ENCODE measurements at places on chromosomes 16 and 17. TPM values are rescaled to one million over a fixed set of nuclear protein-coding genes. Genes with fewer than 3 reads are reported as not detected.

The TNFRSF13B gene
- not detected for total RNA-seq

The ADAMTS18 gene
- total RNA-seq: 1.7 TPM

The TEKT3 gene
- total RNA-seq: 0.54 TPM

The MSRB1 gene
- 50.9 TPM for total RNA-seq

The ZNF19 gene
- total RNA-seq: 9.3 TPM

The RRAD gene
- total RNA-seq: 1.1 TPM

GRCh38 chr16:57761301-57761700 is 25.7 kb downstream of the KATNB1 start:
- DNase-seq: no peak

GRCh38 chr16:56776562-56776961 is 46.6 kb downstream of the NUP93 start:
- no peak for DNase-seq

- DNase-seq: no peak
Measured at GRCh38 chr17:50205111-50205962, 3.9 kb upstream of the COL1A1 start.

DNA sequence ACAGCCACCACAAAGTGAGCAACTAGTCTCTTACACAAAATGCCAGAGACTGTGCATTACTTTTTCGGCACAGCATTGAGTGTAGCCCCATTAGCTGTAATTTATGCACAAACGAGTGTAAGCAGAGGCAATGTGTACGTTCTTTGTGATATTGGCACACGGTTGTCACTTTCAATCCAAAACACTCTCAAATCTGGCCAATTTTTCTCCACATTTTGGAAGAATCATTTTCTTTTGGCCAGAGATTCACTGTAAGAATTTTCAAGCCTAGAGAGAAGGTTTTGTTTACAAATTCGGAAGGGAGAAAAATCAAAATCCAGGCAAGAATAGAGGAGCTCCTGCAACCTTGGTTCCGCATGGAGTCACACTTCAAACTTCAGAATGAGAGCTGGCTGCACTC is 15.4 kb upstream of the KIF2B start:
- DNase-seq: no peak

- DNase-seq: no peak
Measured at GRCh38 chr17:78680436-78680835, 101.6 kb downstream of the CYTH1 start.

DNA sequence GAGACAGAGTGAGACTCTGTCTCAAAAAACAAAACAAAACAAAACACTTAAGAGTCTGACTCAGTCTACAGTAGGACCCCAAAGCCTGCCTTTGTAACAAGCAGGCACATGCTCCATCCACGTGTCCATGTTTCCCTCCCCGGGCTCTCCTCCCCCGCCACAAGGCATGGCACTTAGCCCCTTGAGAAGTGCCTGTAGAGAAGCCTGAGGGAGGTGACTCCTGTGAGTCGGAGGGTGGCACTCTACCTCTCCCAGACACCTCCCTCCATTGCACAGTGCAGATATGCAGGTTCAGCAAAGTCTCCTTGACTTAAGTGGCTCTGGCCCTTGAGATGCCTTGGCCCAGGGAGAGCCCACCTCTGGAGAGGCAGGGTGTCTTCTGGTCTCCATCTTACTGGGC is 6.8 kb downstream of the FHOD1 start:
- DNase-seq: no peak

DNA sequence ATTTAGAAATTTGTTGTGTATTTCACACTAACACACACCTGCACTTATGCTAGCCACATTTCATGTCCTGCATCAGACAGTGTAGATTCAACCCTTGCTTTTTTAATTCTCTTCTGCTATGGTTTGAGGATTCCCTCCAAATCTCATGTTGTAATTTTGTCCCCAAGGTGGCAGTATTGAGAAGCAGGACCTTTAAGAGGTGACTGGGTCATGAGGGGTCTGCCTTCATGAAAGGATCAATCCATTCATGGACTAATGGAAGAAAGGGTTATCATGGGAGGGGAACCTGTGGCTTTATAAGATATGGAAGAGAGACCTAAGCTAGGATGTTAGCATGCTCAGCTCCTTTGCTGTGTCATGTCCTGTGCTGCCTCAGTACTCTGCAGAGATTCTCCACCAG is 1032.2 kb downstream of the CDH11 start:
- no peak for DNase-seq

- DNase-seq: no peak
Measured at GRCh38 chr16:72427051-72427782, 255.3 kb upstream of the PMFBP1 start.

DNA sequence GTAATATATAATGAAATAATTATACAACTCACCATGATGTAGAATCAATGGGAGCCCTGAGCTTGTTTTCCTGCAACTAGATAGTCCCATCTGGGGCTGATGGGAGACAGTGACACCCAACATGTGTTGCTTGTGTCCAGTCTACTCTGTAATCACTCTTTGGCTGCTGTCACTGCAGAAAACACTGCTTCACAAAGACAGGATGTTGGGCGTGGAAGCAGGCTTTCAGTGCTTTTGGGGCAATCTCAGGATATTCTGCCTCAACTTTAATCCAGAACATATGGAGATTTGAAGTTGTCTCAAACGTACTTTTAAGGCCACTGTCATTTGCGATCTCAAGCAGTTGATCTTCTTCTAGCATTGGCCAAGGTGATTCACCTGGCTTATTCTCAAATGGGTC is 94.9 kb downstream of the CYTH1 start:
- DNase-seq: no peak

- DNase-seq: peak; percentile 55
Measured at GRCh38 chr17:7043497-7044198, at the start of gene SLC16A11. TSS of gene SLC16A11 (minus strand) at chr17:7044092. CDS start at chr17:7043513, 579 bp downstream.

DNA sequence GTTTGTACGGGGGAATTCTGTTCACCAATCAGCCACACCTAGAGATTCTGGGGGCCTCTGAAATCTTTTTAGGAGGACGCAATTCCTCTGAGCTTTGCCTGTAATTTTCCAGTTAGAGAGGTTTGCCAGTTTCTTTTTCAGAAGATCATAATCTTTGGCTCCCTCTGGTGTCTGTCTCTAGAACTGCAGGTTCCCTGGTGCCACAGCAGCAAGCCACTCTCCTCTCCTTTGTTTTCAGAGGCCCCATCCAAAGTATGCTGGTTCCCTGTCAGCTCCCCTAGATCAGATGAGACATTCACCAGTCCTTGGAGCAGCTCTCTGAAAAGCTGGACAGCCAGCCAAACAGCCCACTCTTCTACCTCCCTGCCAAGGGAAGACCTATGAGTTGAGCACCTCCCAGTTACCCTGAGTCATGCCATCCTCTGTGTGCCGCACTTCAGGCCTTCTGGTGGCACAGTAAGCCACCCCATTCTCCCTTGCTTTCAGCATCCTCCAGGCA is 36.1 kb downstream of the RNF112 start:
- DNase-seq: peak; percentile 69

DNA sequence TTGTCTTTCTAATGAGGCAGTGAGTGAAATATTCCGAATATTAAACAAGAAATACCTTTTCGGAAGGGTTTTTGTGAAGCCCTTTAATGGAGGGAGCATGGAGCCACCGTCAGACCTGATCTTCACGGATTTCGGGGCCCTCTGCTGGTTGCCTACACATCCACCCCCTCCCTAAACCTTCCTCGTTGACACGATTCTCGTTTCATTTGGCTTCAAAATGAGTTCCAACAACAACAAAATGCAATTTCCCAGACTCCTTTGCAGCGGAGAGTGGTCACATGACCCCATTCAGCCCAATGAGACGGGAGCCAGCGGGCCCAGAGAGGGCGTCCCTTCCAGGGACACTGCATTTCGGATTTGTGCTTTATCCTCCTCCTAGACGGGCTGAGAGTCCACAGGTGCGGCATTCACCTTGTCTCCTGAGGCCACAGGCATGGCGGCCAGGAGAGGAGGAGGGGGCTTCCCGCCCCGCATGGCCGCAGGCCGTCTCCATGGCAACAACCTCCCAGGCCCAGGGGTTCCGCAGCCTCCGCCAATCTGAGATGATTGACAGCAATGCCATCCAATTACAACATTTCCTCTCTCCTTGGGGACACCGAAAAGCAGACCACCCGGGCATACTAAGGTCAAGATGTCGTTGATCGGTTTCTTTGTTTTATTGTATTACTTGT is 259.8 kb downstream of the C16orf95 start:
- DNase-seq: no peak

All from glutamatergic neuron (in vitro differentiated cells).